ENCODE measurements at places on chromosomes 1 and 21.
A peak's percentile ranks its signal among the peaks of the same experiment; 100 is the strongest.

GRCh38 chr1:160772331-160772730, 23.6 kb upstream of the LY9 start:
- DNase-seq, result no peak

GRCh38 chr1:97123717-97124431, 402.3 kb downstream of the PTBP2 start:
- no peak for DNase-seq

DNA sequence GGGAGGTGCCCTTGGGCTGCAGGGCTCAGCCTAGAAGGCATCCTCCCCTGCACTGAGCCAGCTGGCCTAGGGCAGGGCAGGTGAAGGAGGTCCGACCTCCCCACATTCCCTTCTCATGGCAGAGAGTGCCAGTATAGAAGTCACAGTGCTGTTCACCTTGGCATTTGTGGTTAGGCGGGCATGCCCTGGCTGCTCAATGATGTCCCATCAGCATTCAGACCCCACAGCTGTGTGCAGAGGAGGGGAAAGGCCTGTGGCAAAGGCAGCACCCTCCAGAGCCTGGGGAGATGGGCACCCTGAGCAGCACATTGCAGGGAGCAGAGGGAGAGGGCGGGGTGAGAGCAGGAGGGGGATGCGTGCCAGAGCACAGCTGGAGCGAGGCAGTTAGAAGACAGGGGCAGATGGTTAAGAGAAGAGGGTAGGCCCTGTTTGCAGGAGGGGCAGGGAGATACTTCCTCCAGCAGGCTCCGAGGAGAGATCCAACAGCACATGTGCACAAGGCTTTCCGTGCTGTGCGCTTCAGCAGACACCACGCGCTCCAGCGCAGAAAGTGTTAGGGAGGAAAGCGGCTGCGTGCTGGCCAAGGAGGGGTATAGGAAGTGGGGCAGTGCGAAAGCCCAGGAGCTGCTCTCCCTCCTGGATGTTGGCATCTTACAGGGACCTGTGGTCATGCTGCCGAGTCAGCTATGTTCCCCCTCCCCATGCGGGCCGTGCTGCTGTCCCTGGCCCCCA, 43.7 kb upstream of the COL6A1 start:
- no peak for DNase-seq

DNA sequence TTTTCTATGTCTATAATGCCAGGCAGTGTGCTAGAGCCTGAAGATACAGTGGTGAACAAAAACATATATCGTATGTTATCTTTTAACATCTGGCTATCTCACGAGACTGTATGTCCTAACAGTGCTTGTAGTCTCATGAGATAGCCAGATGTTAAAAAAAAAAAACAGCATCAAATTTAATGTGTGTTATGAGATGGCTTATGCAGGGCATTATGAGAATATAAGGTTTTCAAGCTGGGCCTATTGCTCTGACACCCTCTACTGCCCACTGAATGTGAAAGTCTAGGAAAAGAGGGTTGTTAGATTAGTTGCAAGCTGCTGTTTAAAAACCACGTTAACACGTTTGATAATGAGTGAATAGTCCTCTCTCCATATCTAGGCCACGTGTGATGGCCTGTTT, 109.8 kb downstream of the CACHD1 start:
- no peak for DNase-seq

DNA sequence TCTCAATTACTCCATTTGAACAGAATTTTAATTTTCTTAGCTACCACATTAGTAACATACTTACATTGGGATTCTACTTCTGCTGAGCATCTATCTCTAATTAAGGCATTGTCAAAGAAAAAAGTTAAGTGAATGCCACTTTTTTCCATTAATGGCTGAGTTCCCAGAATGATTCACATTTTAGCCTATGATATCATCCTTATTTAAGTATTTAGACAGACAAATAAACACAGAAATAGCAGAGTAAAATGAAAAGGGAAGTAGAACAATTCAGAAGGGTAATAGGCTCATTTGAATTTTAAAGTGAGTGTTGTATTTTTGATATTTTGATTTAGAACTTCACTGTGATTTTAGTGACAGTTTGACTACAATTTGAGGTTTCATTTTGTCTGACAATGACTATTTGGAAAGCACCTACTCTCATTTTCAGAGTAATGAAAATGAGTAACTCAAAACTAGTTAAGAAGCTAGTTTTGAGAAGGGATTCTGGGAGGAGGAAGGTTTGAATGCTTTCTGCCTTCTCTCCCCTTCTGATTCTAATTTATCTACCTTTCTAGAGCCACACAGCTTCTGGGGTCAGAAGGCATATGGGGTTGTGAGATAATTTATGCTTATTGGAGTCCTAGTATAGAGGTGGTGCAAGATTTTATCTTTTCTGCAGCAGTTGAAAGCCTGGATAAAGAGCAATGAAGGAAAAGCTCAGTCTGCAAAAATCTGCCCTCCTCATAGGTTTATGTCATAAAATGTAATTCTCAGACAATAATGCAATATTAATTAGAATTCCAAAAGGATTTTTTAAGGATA, 15.5 kb downstream of the LYPLAL1 start:
- no peak for DNase-seq

DNA sequence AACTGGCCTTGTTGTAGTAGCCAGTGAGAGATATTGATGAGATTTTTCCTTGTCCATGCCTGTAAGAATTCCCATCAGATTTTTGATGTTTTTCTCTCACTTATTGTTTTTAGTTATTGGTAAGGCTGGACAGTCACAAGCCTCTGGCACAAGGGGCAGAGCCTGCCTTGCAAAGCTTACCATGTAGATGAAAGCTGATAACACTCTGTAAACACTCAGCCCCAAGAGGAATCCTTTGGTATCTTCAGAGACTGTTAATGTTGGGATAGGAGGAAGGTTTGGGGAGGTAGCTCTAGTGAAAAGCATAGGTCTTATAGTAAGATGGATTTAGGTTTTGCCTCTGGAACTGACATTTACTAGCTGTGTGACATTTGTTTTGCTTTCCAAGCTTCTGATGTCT, 37.7 kb downstream of the MARK1 start:
- DNase-seq, result no peak

GRCh38 chr1:26690157-26690556, 5.7 kb upstream of the ARID1A start:
- DNase-seq, result no peak

DNA sequence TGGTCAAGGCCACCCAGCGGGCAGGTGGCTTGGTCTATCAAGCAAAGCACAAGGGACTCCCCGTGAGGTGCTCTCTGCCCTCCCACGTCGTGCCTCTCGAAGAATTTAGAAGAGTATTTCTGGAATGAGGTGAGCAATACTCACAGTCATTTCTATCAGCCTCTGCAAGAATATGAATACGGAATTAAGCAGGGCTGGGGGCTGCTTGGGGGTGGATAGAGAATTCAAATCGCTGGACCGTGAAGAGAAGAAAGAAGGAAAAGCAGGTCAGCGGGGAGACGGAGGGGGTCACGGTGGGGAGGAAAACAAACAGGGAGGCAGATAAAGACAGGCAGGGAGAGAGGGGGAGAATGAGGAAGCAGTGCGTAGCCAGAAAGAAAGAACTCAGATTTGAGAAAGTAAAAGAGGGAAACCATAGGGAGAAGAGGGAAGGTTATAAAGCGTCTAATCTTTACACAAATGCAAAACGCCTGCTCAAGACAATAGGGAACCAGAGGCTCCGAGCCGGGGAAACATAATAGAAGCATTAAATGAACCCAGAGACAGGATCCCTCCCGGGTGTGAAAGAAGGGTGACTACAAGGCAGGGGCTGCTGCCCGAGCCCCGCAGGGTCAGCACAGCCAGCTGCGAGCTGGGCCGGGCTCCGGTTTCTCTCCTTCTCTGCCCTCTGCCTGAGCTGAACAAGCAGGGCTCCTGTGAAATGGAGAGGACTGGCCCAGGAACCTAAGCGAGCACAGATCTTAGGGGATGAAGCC, 2.1 kb upstream of the EDN2 start:
- no peak for DNase-seq

GRCh38 chr1:25744636-25745425, 55.2 kb upstream of the SELENON start:
- DNase-seq, result no peak

DNA sequence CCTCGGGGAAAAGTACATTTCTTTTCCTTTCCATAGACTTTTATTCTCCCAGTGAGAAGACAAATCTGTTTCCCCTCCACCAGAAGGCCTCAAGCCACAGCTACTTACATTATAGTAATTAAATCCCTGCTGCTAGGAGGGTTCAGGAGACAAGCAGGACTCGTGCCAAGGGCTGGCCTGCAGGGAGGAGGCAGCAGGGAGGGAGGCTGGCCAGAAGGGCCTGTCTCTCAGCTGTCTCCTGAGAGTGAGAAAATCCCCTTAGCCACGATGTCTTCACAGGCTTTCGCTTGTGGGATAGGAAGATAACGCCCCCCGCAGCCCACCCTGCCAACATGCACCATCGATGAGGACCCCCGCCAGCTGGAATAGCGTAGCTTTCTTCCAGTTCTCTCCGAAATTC, 14.0 kb downstream of the KCNN3 start:
- DNase-seq, result no peak

GRCh38 chr1:160641323-160642280, 5.2 kb downstream of the SLAMF1 start:
- DNase-seq, result peak; percentile 51

GRCh38 chr1:235151033-235151432, 10.0 kb downstream of the RBM34 start:
- no peak for DNase-seq

- no peak for DNase-seq
Observed at GRCh38 chr1:205672970-205673369, 7.3 kb downstream of the SLC45A3 start.

DNA sequence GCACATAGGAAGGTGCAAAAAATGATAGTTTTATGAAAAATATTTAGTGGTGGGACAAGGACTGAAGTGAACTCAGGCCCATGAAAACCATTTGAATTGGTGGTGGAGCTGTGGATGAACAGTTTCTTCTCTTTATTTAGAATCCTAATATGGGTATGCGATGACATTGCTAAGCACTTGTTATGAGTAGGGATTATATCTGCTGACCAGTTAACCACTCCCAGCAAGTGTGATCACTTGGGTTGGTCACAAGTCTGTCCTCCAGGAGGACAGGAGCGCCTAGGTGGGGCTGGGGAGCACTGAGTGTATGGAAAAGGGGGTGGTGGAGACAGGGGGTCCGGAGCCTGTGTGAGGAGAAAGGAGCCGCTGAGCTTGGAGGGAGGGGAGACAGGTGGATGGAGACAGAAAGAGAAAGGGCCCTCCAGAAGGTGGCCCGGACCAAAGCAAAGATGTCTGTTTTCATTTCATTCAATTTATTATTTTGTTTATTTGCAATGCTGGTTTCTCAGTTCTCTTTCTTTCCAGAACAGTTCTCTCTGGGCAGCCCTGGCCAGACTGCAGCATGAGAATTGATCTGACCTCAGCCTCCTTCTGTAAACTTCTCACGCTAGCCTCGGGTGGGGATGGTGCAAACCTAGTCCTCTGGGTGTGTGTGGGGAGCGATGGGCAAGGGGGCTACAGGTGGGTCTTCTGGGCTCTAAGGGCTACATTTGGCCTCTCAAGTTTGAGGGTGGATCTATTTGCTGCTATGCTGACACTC, 9.9 kb upstream of the ZSCAN20 start:
- no peak for DNase-seq

DNA sequence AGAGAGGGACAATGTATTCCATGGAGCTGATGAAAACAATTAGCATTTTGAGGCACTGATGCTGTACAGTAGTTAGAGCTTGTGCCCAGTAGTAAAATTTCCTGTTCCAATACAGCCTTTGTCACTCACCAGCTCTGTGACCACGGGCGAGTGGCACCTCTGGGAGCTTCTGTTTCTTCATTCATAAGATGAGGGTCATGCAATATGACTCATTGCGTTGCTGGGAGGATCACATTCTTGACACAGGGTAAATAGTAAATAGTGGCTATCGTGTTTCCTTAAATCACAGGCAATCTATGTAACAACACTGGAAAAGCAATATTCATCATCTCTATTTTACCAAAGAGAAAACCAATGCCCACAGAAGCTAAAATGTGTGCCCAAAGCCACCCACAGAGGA, 4.5 kb upstream of the LRRC52 start:
- DNase-seq, result no peak

DNA sequence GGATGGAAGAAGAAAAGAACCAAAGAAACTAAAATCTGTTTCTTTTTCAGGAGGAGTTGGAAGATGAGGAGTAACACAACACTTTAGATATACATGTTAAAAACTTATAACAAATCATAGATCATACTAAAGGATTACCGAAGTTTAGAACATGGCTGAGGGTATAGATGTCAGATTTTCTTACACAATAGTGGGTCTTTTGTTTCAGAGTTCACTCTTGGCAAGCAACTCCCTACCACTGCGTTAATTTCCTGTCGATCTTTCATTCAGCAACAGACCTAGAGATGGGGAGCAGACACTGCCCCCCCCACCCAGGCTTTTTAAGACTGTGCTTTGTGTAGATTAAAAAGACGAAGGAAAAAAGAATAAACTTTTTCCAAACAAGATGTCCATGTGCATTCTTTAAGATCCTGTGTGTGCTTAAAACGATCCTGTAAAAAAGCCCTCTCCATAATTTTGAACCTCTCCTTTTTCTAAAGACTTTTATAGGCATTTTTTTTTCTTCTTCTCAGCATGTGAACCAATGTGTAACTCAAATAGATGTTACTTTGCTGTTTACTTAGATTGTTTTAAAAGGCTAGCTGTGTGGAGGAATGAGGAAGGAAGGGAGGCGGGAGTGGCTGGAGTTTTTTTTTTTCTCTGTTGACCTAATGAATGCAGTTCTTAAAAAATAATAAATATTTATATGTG, 50.4 kb downstream of the NFIA start:
- no peak for DNase-seq

DNA sequence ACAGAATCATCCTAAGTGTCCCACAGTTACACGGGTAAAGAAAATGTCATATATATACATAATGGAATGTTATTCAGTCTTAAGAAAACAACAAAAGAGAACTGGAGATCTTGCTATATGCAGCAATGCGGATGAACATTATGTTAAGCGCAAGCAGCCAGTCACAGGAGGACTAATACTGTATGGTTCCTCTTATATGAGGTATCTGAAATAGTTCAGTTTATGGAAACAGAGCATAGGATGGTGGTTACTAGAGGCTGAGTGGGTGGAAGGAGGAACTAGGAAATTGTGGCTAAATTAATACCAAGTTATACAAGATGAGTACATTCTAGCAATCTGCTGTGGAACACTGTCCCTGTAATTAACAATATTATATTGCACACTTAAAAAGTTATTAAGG, 834.3 kb downstream of the KCNT2 start:
- no peak for DNase-seq

GRCh38 chr21:32514275-32515055, 70.9 kb downstream of the TCP10L start:
- DNase-seq, result no peak

DNA sequence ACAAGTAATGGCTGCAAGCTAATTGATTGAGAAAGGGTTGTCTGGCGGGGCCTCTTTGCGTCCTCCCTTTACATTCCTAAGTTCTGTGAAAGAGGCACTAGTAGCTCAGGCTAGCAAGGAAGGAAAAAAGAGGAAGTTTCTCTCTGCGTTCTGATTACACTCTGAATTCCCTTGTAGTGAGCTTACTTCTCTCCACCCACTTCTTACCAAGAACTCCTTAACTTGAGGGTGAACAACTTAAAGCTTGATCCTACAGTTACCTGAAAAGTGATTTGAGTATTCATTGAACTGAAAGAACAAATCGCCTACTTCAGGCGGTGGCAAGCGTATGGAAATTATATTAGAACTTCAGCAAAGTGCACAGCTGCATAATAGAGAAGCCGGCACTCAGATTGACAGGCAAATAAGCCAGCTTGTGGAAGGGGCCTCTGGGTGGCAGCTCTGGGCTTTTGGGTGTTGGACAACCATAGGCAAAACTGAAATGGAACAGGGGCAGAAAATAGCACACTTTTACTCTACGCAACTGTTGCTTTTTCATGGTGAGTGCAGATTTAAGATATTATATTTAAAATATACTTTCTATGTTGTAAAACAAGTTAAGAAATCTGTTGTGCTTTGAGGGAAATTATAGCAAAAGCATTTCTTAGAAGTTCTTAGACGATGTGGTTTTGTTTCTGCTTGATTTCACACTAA, 464.5 kb downstream of the USP25 start:
- DNase-seq, result no peak

Measured in CD4-positive, alpha-beta T cell treated with Interleukin-17A for 1 hour (primary cell).